ENCODE measurements at places on chromosomes 1 and 21. TPM values are rescaled to one million over a fixed set of nuclear protein-coding genes. Genes with fewer than 3 reads are reported as not detected.

- DNase-seq: no peak
Observed at GRCh38 chr1:248748211-248748610, 7.3 kb downstream of the LYPD8 start.

Gene FNDC10
- total RNA-seq: 1.1 TPM

Gene BMP8B
- total RNA-seq: 0.15 TPM

GRCh38 chr1:22233222-22233621 lies 90.3 kb upstream of the WNT4 start:
- DNase-seq: no peak

DNA sequence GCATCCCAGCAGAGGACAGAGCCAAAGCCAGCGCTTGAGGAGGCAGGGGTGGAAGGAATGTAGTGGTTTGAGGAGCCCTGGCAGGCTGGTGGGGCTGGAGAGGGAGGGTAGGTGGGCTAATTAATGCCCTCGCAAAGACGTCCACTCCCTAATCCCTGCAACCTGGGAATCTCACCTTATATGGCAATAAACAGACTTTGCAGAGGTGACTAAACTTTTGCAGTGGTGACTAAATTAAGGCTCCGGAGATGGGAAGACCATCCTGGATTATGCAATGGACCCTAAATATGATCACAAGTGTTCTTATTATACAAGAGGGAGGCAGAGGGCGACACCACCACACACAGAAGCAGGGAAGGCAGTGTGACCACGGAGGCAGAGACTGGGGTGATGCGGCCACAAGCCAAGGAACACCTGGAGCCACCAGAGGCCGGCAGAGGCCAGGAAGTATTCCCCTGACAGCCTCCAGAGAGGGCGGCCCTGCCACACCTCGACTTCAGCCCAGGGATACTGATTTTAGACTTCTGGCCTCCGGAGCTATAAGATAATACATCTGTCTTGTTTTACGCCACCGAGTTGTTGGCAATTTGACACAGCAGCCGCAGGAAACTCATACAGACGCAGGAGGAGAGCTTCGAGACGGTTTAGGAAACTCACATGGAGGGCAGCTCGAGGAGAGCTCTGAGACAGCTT lies 23.1 kb upstream of the NPPB start:
- DNase-seq: no peak

Gene TBX15
- total RNA-seq: 2.9 TPM

DNA sequence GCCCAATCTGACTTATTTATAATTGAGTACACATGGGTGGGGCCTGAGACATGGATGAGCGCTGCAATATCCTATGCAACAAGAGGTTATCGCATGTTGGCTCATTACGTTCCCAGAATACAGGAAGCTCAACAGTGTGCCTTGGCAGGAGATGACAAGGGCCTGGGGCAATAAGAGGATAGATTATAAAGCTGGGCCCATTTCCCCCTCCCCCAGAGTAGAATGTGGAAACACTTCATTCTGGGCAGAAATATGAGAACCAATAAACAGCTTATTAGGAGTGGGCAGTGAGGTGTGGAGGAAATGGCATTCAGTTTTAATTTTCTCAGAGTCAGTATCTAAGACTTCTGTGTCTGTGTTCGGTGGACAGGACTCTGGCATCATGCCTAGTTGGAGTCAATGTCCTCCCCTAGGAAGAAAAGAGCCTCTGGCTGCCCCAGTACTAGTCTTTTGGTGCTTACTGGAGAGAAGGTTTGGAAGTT lies 92.8 kb downstream of the PIK3R3 start:
- DNase-seq: peak; percentile 75

All from M059J (cell line).